ENCODE measurements at places on chromosomes 5 and 9.

GRCh38 chr9:28563291-28563934 lies 990.1 kb upstream of the C9orf72 start:
- DNase-seq = no peak

GRCh38 chr5:177086654-177087397 lies at the start of gene FGFR4:
FGFR4 (plus strand) TSS chr5:177086915; CDS start chr5:177089603, 2,688 bp downstream.
- peak; percentile 89 for DNase-seq

DNA sequence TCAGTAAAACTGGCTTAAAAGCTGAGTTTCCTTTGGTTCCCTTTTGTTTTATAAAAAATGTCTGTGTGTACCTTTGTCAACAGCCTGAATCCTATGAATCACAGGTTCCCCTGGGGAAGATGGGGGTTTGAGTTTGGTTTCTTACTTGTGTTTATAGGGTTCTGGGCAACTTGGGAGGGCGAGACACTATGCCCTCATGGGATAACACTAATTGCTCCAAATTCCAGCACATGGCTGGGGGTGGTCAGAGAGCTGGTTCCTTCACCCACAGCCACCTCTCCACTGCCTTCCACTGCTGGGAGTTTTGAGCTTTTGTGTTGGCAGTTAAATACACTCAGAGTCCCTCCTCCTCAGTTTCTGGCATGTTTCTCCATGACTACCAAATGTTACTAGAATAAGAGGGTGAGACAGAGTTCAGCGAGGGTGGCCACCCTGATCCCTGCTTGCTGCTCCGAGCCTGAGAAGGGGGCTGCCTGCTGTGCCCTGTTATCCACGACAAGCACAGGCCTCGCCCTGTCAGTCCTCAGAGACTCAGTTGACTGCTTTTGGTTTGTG lies 83.0 kb upstream of the EPB41L4B start:
- DNase-seq = no peak

- no peak for DNase-seq
Observed at GRCh38 chr9:130260816-130261765, 4.5 kb upstream of the HMCN2 start.

DNA sequence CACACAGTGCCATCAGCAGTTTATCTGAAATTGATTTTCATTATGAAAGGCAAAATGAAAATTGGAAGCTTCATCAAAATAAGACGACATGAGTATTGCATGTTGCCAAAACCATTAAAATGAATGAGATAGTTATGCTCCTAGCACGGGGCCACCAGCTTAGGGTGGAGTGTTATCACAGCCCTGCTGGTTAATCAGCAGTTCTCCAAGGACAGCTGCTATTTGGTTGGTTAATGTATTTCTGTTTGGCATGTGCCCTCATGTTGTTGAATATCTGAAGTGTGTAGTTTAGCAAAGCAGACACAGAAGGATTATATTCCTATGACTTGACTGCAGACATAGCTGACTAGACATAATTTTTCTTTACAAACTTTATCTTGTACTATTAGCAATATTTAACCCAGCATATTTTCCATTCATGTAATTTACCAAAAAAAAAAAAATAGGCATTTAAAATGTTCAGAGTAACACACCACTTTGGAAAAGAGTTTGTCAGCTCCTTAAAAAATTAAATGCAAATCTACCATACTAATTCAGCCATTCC lies 98.6 kb upstream of the PIK3R1 start:
- DNase-seq = peak; percentile 11

GRCh38 chr9:93951655-93952118 lies 3.5 kb downstream of the BARX1 start:
- DNase-seq = no peak

- DNase-seq = peak; percentile 5
Observed at GRCh38 chr5:179268966-179269693, 76.1 kb downstream of the ADAMTS2 start.

- DNase-seq = no peak
Observed at GRCh38 chr9:33307067-33307466, 16.8 kb downstream of the NFX1 start.

- no peak for DNase-seq
Observed at GRCh38 chr9:3125602-3126405, 281.9 kb upstream of the PUM3 start.

DNA sequence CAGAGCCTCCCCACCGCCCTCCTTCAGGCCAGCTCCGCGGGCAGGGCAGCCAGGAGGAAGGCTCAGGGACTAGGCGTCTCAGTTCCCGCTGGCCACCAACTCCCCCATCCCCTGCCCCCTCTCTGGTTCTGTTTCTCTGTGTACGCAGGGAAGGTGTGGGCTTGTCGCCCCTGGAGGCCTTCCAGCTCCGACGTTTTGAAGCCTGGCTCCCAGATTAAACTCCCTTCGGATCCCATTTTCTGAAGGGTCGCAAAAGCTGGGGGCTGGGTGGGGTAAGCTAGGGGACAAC lies 346 bp downstream of the ATOX1 start:
- DNase-seq = no peak

GRCh38 chr9:16527573-16527972 lies 342.9 kb downstream of the BNC2 start:
- DNase-seq = no peak

- DNase-seq = peak; percentile 4
Observed at GRCh38 chr5:176736301-176736930, 73.9 kb upstream of the UNC5A start.

DNA sequence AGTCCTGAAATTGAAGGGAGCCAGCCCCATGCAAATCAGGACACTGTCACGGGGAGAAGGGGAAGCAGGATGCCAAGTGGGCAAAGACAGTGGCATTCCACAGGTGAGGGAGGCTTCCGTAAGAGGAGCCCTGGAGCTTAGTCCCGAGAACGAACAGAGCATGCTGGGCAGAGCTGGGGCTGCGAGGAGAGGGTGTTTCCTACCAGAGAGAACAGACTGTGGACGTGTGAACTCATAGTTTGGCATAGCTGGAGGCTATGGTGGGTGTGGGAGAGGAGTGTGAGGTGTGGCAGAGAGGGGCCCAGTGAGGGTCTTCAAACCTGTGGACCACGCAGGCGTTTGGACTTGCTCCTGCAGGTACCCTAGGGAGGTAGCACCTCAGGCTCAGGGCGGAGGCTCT lies 102.8 kb upstream of the SMIM23 start:
- DNase-seq = no peak

GRCh38 chr9:87516222-87516925 lies 18.7 kb downstream of the DAPK1 start:
- DNase-seq = no peak

GRCh38 chr9:98806394-98807035 lies 955 bp upstream of the GALNT12 start:
- no peak for DNase-seq

GRCh38 chr5:176406436-176407052 lies 9.8 kb downstream of the CLTB start:
- no peak for DNase-seq

DNA sequence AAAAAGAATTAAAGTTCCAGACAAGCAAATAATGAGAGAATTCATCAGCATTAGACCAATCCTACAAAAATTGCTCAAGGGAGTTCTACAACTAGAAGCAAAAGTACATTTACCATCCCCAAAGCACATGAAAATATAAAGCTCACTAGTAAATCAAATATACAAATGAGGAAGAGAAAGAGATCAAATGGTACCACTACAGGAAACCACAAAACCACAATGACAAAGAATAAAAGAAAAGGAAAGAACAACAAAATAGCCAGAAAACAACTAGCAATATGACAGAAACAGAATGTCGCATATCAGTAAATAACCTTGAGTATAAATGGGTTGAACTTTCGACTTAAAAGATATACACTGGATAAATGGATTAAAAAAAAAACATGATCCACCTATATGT lies 739.0 kb downstream of the DTWD2 start:
- no peak for DNase-seq

- no peak for DNase-seq
Observed at GRCh38 chr5:11293523-11293922, 532.5 kb upstream of the DAP start.

GRCh38 chr5:9622971-9623421 lies 7.2 kb downstream of the TAS2R1 start:
- no peak for DNase-seq

DNA sequence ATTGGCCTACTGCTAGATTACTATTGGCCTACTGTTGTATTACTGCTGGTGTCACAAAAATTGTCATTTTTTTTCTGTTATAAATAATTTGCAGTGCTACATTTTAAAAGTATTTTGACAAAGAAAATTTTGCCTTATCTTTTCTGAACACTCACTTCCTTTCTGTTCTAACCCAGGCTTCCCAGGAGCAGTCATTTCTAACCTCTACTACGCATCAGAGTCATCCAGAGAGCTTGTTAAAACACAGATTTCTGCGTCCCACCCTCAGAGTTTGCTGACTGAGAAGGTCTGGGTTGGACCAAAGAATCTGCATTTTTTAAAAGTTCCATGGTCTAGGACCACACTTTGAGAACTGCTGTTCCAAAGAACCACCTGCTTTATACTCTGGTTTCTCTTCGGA lies 306.1 kb downstream of the GLIS3 start:
- DNase-seq = no peak

DNA sequence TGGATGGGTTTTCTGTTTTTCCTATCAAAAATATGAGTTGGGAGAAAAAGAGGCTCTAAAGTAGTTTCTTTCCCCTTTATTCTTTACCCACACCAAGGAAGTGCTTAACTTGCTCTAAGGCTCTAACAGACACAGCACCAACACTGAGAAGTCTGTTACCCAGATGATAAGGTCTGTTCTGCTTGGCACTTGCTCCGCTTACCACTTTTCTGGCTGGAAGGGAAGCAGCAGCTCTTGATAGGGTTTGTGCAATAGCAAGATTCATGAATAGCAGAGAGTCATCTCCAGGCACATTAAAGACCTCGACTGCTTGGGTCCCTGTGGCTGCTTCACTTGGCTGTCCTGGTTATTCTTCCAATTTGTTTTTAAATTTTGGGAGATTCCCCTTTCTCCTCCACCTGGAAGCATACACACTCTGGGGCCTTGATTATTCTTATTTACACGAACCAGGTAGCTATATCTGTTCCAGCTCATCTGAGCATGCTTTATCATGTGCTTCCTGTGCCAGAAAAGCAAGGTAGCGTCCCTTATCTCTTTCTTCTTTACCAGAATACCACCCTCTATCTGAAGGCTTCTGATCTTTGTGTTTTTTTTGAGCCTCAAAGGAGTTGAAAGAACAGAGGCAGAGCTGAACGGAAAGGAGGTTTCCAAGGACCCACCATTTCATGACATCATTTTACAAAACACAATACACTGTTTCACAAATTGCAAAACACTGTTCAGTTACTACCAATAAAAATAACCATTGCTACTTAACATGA lies 24.8 kb downstream of the PPP3R2 start:
- no peak for DNase-seq

- DNase-seq = peak; percentile 16
Observed at GRCh38 chr5:179327021-179327735, 18.1 kb downstream of the ADAMTS2 start.

DNA sequence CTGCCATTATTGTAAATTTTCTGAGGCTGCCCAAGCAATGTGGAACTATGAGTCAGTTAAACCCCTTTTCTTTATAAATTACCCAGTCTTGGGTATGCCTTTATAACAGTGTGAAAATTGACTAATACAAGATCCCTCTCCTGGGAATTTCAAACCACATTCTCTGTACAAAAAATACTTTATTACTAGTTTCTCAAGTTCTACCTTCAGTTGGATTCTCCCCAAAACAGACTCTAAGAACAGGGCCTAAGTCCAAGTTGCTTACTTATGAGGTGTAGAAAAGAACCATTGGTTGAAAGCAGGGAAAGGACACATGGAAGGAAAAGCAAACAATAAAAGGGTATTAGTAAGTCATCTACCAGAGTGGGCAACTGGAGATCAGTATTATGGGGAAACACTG lies 343.2 kb downstream of the TMEM232 start:
- no peak for DNase-seq

DNA sequence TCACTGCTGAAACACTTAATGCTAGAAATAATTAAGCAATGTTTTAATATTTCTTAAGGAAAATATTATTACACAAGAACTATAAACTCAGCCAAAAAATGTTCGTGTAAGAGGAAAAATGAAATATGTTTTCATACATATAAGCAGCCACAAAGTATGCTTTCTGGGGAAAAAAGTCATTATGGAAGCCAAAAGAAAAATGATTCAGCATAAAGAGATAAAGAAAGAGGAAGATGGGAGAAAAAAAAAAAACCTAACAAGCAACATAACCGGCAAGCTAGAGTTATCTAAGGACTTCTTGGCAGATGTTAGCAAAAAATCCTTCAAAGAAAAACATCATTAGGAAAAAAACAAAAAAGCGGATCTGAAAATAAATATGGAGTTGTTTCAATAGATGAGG lies 179.1 kb downstream of the MUSK start:
- DNase-seq = no peak

DNA sequence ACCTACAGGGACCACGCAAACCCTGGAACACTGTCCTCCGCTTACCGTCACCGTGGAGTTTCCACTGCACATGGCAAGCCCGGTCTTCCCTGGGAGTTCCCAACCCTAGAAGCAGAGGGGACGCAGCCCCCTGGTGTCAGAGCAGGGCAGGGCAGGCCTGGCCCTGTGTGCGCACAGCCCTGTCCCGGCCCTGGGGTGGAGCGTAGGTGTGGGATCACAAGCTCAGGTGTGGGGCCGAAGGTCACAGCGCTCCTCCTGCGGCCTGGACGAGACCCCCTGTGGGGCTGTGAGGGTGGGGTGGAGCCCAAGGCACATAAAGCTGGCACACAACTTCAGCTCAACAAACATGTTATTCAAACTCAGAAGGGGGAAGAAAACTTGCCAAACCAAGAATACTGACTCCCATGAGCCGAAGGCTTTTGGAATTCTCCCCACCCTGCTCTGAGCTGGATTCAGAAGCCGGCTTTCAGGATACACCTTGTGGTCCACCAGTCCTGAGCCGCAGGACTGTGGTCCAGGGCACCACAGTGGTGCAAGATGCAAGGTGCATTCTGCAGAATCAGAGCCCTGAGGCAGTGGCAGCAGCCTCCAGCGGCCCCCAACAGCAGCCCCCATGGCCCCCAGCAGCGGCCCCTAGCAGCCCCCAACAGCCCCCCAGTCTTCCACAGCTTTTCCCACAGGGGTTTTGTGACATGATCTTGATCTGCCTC lies 11.8 kb upstream of the EXOC3 start:
- peak; percentile 70 for DNase-seq

- peak; percentile 27 for DNase-seq
Observed at GRCh38 chr9:19028835-19029451, 4.1 kb downstream of the SAXO1 start.

DNA sequence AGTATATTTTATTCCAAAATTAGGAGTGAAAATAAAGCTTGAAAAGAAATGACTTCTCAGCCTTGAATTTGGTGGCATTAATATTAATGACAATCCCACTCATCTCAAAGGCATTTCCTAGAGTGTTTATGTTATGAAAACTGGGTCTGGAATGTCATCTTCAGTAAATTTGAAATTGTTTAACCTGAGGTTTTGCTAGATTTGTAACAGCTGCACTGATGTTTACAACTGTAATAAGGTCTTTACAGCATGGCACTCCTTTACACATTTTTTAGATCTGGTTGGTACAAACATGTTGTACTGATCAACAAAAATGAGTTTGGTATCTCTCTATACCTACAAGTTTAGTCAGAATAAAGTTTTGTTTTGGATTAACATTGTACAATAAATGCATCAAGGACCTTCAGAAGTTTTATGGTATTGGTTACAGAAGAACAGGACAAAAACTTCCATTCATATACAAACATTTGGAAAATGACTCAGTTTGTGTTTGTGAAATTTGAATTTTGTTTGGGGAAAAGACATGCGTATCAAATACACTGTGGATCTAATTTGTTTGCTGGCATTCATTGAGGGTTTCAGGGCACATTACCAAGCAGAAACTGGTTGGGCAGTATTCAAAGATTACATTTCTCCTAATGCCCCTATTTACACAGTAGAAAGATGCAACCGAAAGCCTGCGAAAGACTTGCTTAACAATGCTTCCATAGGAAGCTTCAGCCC lies 11.6 kb downstream of the FANCC start:
- no peak for DNase-seq
